ENCODE measurements at places on chromosomes 12 and 14.

DNA sequence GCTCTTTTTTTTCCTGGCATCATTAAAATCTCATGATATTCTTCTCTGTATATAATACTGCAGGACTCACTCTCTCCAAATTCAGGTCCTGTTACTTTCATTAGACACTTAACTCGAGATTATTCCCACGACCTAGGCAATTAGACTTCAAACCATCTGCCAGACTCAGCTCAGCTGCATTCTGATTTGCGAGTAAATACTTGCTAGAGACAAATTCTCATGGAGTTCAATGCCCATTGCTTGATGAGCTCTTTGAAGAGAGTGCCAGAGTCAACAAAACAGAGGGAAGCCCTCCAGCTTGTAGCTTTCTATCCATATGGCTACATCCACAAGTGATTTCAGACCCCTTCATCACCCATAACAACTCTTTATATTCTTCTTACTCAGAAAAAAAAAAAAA, 88.3 kb downstream of the GTF2A1 start:
- peak; percentile 100 for DNase-seq

GRCh38 chr12:97426492-97427116, 36.0 kb upstream of the RMST start:
- no peak for DNase-seq

DNA sequence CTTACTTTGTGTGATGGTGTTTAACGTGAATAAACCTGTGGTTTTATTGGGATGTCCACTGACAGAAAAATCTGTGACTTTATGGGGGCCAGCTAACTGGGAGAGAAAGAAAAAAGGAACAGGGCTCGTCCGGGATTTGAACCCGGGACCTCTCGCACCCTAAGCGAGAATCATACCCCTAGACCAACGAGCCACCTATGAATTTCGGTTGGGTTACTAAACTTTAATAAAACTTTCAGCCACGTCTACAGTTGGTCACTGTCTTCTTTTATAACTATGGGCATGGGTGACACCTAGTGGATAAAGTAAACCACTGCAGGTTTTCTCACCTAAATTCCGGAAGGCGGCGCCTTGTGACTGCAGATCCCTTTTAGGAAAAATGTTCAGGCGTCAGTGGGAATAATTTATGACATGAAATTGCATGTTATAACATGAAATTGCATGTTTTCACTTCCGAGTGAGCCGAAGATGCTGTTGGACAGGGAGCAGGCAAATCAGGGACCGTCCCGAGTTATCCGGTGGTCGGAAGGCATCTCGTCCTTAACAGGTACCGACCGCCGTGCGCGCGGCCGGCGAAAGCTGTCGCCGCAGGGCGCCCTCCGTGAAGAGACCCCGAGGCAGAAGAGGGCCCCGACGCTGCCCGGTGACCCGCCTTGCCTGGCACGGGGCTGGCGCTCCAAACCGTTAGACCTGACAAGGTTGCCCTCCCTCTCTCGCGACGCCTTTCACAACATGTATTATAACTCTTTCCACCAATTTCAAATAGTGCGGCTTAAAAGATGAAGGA, 18.2 kb upstream of the RNASE12 start:
- peak; percentile 99 for DNase-seq

DNA sequence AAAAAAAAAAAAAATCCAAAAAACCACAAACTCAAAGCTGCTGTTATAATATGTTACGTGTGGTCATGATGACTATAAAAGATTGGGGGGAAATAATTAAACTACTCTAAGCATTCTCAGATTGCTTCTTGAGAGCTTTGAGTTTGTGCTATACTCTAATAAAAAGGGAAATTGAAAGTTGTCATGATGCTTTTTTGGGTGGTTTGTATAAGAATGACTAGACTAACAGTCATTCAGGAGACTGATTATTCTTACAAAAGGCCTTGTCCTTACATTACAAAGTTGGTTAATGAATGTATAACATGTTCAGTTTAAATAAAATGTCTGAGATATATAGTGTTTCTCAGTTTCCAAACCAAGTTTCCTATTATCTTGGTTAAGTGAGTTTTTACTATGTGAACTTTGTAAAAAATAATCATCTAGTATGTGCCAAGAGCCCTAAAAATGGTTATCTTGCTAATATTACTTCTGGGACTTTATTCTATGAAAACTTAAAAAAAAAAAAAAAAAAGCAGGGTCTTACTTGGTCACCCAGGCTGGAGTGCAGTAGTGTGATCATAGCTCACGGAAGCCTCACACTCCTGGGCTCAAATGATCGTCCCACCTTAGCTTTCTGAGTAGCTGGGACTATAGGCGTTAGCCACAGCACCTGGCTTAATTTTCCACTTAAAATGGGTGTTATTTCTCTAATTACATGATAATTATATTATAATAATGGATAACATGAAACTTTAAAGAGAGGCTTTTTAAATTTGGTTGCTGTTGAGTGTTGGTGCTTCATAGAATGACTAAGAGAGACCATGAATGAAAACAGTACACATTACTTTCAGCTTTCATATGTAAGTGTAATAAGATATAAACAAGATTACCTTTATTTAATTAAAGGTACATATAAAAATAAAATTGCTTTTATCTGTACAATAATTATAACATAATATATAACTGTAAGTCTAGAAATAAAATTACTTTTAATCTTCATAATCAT, 459.6 kb upstream of the RGS6 start:
- no peak for DNase-seq

DNA sequence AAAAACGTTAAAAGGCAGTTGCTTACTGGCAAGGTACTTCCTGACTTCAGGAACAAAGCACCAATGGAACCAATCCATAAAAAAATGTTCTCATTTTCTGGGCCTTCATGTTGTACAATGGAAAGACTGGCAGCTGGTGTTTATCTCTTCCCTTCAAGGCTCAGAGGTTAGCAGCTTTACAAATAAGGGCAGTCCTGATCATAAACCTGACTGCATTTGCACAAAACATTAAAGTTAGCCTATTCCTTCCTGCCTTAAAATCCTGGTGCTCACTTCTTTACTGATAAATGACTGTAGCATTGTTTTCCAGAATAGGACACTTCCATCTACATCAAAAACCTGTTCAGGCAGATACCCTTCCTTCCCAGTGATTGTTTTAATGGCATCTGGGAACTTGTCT, 19.2 kb downstream of the IL26 start:
- DNase-seq: peak; percentile 85

- no peak for DNase-seq
These were observed 12.0 kb downstream of the EID3 start for GRCh38 chr12:104315326-104316224.

DNA sequence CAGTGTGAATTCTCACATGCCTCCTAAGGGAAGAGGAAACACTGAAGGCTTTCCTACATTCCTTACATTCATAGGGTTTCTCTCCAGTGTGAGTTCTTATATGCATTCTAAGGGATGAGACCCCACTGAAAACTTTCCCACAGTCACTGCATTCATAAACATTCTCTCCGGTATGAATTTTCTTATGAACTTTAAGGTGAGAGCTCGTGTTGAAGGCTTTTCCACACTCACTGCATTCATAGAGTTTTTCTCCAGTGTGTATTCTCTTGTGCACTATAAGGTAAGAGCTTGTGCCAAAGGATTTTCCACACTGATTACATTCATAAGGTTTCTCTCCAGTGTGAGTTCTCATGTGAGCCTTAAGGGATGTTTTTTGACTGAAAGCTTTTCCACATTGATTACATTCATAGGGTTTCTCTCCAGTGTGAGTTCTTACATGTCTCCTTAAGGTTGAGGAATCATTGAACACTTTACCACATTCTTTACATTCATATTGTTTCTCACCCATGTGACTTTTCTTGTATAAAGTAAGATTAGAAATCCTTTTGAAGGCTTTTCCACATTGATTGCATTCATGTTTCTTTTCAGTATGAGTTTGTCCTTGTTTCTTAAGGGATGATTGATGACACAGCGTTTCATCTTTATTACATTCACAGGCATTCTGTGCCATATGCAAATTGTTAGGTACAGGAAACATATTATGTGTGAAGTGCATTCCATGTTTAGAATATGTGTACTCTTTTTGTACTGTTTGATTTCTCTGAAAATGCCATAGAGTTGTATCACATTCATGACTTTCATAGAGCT, 9.5 kb downstream of the ZNF891 start:
- no peak for DNase-seq

DNA sequence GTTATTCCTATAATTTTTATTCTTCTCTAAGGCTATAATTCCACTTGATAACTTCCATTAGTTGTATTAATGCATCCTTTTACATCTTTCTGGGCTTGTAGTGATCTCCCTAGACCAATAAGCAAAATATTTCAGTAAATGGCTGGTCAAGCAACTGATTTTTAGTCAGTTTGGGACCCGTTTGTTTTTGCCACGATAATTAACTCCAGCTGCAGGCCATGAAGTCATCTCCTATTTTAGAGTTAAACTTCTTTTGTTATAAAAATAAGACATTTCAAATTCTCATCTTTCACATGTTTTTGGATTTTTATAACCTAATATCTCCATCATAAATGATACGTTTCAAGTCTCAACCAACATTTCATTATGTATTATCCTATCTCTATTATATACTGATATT, 49.4 kb downstream of the MAGOHB start:
- no peak for DNase-seq

GRCh38 chr14:97709552-97709951, 912.4 kb downstream of the VRK1 start:
- DNase-seq: no peak

GRCh38 chr14:64656986-64657385, 47.2 kb upstream of the PLEKHG3 start:
- DNase-seq: no peak

- DNase-seq: no peak
These were observed 228.4 kb upstream of the SOX5 start for GRCh38 chr12:24177889-24178288.

DNA sequence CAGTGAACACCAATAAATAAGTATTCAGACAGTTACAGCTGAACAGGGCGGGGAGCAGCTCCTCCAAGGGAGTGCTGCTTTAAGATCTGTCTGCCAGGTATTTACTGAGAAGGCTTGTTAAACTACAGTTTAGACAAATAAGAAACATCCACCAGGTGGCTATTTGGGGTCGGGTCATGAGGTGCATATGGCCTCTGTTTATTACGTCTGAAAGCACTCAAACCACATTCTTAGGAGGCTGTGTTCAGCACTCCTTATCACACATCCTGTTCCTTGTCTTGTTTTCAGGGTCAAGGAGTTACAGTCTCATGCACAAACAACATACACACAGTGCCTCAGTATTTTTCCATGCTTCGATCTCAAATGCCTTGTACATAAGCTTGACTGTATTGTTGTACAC, 78.8 kb downstream of the KCNMB4 start:
- DNase-seq: no peak

DNA sequence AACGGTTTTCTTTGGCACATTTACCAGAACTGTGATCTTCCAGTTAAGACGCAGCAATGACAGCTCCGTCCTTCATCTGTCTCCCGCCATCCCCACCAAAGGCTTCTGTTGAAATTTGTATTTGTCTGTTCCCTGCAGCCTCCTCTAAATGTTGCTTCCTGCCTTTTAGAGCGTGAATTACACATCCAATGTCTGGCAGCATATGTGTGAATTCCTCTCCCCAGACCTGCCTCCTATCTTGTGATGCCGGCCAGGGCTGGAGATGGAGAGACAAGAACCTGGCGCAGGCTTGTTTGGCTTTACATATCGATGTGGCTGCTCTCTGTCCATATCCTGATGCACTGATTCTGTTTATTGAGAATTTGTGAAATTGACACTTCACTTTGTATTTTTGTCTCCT, 738.4 kb upstream of the TMEM132C start:
- DNase-seq: no peak

- DNase-seq: peak; percentile 88
These were observed 71.7 kb downstream of the CCDC92 start for GRCh38 chr12:123900871-123901376.

DNA sequence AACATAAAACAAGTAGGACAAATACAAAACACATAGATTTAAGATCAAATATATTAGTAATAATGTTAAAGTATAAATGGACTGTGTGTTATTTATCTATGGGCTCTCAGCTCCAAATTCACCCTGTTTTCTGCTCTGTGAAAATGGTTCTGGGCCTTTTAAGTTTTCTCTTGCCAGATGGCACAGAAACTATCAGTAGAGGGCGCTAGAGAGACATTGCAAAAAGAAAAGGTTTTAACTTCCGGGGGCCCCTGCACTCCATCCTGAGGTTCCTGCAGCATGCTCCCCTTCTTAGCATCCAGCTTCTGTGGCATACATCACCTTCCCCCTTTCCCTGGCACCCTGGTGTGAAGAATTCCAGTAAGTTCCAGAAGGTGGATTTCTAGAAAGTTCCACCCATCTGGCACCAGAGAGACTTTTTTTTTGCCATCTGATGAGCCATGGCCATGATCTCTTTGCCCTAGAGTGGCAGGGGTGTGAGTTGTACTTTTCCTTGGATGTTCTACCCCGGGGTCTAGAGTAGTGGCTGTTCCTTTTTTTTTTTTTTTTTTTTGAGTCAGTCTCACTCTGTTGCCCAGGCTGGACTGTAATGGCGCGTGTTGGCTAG, 29.3 kb downstream of the ZCRB1 start:
- peak; percentile 16 for DNase-seq

- DNase-seq: no peak
These were observed 244.0 kb downstream of the SNAPC1 start for GRCh38 chr14:62006116-62006731.

GRCh38 chr12:96462571-96463280, 26.7 kb upstream of the CFAP54 start:
- peak; percentile 96 for DNase-seq

GRCh38 chr12:70577283-70577634, 60.0 kb downstream of the PTPRB start:
- DNase-seq: no peak

GRCh38 chr12:4052691-4053090, 179.5 kb upstream of the PARP11 start:
- no peak for DNase-seq

DNA sequence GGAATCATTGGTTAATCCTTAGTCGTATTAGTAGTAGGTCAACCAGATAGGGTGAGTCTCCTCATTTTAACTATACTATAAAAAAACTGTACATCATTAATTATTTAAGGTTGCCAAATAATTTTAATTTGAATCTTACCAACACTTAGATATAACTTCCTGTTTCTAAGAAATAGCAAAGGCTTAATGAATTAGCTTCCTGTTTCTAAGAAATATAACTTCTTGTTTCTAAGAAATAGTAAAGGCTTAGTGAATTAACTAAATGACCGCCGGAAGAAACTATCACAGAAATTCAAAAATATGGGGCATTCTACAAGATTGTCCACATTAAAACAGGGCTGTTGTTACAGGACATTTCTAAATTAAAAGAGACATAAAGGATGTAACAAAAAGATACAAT, 392.9 kb upstream of the FOXG1 start:
- no peak for DNase-seq

GRCh38 chr14:89251061-89251460, 166.0 kb downstream of the FOXN3 start:
- DNase-seq: no peak

DNA sequence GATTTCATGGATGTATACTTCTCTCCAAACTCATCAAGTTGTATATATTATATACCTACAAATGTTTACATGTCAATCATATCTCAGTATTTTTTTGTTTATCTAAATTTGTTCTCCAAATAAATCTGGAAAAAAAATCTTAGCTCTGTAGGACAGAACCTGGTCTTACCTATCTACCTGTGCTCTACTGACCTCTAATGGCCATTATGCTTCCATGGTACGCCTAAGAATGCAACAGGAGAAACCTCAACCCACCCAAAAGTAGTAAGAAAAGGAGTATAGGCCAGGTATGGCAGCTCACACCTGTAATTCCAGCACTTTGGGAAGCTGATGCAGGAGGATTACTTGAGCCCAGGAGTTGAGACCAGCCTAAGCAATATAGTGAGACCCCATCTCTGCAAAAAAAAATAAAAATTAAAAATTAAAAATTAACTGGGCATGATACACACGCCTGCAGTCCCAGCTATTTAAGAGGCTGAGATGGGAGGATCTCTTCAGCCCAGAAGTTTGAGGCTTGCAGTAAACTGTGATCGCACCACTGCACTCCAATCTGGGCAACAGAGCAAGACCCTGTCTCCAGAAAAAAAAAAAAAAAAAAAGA, 8.7 kb downstream of the OR11H4 start:
- DNase-seq: peak; percentile 71
